Dorsolateral prefrontal cortex (tissue), 122 donors: ENCODE measurements at places on chromosomes 2 and 18. TPM values are rescaled to one million over a fixed set of nuclear protein-coding genes. Genes with fewer than 3 reads are reported as not detected.
A peak's percentile ranks its signal among the peaks of the same experiment; 100 is the strongest.

- DNase-seq, result no peak
Observed at GRCh38 chr2:133780099-133780996, 212.1 kb upstream of the NCKAP5 start.

Gene CD302
- total RNA-seq, result 11.3 TPM

DNA sequence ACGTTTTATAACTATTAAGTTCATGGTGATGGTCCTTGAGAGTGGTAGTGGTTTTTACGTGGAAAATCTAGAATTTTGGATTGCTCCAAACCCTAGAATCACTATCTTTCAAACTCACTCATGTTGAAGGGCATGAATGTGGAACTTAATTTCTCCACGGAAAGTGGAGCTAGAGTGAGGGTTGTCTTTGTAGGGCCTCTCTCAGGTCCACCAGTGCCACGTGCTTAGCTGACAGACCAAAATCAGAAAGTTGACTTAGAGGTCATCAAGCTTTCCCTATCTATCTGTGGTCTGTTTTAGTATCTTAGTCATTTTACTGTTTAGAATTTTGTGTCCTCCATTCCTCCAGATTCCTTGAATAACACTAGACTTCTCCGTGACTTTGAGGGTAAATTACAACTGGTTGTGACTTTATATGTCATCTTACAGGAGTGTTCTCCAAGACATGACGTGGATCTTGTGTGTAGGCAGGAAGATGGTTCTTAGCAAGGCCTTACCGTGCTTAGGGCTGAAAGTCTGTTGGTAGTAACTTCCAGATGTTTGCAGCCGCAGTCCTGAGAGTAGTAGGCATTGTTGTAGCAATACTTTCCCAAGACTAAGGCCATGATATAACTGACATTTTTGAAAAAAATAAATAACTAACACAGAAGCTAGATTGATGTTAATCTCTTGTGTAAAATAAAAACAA lies 26.8 kb downstream of the DIS3L2 start:
- DNase-seq, result no peak

- no peak for DNase-seq
Observed at GRCh38 chr2:234033174-234033573, 17.3 kb upstream of the SPP2 start.

Gene HEATR5B
- 39.3 TPM for total RNA-seq

GRCh38 chr2:127172306-127172705 lies 47.8 kb downstream of the CYP27C1 start:
- DNase-seq, result no peak

Gene MARCO
- 1.6 TPM for total RNA-seq

Gene ABCB11
- total RNA-seq, result not detected

Gene CETN1
- total RNA-seq, result not detected

DNA sequence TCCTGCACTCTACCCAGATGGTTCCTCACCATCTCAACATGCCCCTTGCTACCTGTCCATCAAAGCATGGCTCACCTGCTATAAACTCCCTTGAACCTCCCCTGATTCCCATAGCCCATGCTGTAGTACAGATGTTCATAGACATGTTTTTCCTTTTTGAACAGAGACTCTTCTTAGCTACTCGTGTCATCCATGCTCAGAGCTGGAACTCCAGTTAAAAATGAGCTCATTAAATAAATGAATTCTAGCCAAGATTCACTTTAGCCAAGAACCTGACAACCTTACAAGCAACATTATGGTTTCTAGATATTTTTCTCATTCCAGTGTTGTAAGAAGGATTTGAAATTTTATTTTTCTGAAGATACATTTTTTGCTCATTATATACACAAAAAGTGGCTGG lies 65.0 kb downstream of the SCG2 start:
- DNase-seq, result no peak

- no peak for DNase-seq
Observed at GRCh38 chr2:118388771-118389170, 300.5 kb downstream of the INSIG2 start.

Gene SERPINB13
- total RNA-seq, result not detected

Gene CXCR4
- 17.0 TPM for total RNA-seq

- peak; percentile 42 for DNase-seq
Observed at GRCh38 chr2:50315336-50315735, 716.6 kb downstream of the NRXN1 start.

Gene ANKRD30B
- 1.2 TPM for total RNA-seq

DNA sequence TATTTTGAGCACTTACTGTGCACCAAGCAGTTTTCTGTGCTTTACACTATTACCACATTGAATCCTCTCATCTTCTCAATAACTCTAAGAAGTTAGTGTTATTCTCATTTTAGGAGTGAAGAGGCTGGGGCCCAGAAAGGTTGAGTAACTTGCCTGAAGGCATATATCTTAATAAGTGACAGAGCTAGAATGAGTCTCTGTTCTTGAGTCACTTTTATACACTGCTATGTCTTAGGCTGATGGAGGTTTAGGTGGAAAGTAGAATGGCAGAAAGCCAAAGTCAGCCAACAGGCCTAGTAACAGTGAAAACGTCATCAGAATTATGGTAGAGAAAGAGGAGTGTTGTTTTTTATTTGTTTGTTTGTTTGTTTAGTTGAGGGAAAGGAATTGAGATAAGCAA lies 27.9 kb upstream of the RPE start:
- DNase-seq, result no peak

Gene SFXN5
- 157 TPM for total RNA-seq

Gene TOGARAM2
- total RNA-seq, result 4.5 TPM

GRCh38 chr2:11922294-11922693 lies 175.9 kb downstream of the LPIN1 start:
- no peak for DNase-seq

- no peak for DNase-seq
Observed at GRCh38 chr18:42901161-42901560, 214.3 kb downstream of the RIT2 start.

DNA sequence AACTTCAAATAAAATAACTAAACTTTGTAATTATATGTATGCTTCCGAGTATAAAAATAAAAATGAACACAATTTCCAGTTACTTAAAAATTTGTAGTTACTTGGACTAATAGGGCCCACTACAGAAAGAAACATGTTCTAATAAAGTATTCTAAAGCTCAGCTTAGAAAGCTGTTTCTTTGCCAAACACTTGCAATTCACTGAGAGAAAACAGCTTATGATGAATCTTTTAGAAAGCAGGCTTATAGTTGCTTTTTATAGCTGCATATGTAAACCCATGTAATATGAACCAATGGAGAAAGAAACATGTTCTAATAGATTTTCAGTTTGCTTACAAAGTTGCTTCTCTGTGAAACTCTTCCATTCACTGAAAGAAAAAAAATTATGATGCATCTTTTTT lies 766.0 kb downstream of the LRP1B start:
- DNase-seq, result no peak

DNA sequence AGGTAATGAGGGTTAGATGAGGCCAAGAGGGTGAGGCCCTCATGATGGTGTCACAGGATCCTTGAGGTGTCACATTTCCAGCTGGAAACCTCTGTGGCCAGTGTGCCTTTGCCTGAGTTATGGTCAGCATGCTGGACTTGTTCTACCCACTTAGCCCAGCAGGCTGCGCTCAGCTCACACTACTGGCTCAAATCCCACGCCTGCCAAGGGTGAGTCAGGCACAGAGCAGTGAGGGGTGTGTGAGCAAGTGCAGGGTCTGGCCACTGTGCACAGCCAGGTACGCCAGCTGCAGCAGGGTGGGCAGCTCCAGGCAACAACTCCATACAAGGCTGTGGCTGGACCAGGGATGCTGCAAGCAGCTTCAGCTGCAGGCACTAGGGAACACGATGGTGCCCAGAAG lies 616.6 kb upstream of the FSHR start:
- DNase-seq, result peak; percentile 64

Gene PAIP2B
- total RNA-seq, result 36.8 TPM

DNA sequence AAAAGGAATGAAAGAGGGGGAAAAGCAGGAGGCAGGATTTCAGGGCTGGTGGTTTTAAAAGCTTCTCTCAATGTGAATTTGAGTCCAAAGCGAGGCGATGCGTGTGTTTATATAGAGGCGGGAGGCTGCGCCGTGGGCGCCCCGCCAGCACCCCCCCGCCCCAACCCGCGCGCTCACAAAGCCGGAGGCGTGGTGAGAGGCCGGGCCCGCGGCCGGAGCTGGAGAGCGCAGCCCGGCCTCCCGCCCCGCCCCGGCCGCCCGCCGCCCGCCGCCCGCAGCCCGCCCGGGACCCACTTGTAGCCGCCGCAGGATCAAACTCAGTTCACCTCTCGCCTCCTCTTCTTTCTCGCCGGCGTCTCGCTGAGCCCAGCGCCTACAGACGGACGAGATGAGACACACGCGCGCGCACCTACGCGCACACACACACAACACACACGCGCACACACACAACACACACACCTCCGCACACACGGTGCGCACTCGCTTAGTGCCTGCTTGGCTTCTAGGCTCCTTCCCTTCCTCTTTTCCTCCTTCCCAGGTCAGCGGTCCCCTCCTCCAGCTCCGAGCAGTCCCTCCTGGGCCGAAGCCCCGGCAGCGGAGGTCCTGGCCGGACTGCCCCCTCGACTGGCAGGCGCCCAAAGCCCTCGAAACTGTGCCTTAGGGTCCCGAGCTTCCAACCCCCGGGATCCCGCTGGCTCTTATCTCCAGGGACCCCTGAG lies 1.3 kb upstream of the CYP26B1 start:
- DNase-seq, result peak; percentile 42

DNA sequence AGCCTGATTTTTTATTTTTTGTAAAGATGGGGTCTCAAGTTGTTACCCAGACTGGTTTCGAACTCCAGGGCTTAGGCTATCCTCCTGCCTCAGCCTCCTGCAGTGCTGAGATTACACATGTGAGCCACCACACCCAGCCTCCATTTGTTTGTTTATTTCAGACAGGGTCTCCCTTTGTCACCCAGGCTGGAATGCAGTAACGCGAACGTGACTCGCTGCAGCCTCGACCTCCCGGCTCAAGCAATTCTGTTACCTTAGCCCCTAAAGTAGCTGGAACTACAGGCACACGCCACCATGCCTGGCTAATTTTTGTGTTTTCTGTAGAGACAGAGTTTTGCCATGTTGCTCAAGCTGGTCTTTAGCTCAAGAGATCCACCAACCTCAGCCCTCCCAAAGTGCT lies 27.2 kb downstream of the UBXN4 start:
- DNase-seq, result no peak

GRCh38 chr2:102485147-102485785 lies 12.2 kb downstream of the SLC9A4 start:
- DNase-seq, result no peak

Gene MLPH
- 1.4 TPM for total RNA-seq

Gene LYG2
- total RNA-seq, result not detected

DNA sequence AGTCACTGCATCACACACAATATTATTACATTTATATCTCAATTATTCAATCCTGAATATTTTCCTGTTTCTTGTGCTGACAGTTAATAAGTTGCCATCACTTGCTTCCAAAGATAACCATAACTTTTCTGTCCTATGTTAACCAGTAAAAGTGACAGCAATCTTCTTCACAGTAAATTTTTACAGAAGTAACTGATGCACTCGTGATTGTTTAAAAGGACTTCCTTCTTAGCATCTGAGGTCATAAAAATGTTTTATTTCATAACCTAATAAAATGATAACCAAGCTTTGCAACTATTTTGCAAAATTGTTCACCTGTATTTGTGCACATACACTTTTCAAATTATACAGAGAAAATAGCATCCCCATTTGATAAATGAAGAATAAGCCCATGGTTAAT lies 20.6 kb upstream of the ANKRD62 start:
- DNase-seq, result no peak

DNA sequence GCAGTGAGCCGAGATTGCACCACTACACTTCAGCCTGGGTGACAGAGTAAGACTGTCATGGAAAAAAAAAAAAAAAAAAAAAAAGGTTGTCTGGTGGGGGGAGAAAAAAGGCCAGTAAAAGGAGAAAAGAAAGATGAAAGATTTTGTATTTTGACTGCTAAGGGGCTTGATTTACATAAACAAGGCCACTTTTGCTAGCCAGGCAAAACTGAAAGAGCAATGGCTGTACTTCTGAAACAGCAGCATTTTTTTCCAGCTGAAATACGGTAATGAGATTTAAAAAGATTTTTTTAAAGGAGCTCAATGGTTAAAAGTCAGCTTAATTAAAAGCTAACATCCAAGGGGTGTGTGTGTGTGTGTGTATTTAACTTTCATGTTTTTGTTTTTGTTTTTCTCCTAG lies 11.3 kb upstream of the OXER1 start:
- no peak for DNase-seq

DNA sequence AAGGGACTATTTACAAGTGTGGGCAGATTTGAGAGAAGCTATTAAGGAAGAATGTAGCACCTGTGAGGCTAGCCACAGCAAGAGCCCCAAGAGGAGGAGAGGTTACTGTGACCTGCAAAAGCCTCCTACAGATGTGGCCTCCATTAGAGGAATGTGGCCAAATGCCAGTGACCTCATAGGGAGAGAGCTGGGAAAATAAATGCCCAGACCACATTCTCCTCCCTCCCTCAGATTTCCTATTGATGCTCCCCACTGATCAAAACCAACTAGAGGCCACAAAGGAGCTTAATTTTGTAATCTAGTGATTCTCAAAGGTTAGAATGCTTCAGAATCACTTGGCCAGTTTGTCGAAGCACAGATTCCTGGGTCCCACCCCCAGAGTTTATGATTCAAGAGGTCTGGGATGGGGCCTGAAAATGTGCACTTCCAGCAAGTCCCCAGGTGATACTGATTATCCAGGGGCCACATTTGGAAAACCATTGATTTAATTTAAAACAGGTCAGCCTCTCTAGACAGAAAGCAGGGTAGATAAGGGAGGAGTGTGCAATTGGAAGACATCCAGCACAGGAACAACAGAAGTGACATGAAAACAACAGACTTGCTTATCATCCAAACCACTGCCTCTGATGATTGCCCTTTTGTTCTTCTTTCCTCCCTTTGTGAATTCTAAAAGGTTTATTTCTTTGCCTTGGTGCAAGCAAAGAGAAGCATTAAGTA lies 61.2 kb upstream of the RBBP8 start:
- DNase-seq, result no peak

Gene CAPN13
- total RNA-seq, result 2.3 TPM

Gene GREB1L
- 11.5 TPM for total RNA-seq
